ENCODE measurements at places on chromosomes 11 and 22.

DNA sequence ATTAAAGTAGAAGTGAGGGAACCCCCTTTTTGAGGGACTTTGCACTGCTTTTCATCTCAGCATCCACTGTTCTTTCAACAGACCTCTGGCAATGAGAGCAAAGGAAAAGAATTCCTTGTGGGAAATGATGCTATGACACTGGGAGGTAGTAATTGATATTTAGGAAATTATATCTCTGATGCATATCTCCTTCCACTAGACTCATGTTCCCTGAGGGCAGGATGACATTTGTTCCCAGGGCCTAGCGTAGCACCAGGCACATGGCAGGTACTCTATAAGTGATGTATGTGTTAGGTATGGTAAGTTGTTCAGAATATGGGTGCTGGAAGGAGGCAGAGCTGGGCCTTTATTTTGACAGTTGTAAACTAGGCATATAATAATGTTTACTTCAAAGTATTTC lies 142.9 kb downstream of the CCDC81 start:
- no peak for DNase-seq

DNA sequence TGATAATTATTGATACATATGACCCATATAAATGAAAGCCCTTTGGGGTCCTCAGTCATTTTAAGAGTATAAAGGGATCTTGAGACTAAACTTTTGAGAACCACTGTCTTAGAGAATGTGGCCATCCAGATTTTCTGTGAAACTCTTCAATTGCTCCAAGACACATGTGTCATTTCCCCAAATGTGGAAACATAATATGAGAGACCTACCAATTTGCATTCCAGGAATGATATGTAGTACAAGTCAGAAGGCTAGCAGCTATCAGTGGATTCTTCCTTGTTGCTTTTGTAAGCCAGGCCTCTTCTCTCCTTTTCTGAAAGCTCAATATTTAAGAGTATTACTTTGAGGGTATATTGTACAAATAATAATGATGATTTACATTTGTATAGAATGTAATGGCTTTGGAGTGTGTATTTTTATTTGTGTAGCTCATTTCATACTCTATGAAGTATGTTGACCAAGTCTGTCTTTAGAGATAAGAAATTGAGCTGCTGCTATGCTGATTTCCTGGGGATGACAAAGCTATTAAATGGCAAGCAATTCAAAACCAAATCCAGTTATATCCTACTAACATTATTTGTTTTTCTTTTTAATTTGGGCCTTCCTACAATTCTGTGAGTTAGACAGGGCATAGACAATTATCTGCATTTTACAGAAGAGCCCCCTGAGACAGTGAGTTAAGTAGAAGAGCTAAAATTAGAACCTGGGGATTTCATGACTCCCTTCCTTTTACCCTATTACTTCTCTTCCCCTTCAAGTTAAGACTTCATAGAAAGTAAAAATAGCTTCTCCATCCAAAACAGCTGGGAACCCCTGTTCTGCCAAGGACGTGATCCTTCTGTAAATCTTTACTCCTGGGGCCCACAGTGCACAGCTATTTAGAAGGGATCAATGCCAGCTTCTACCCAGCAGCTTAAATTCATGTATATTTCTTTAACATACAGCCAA lies 131.9 kb downstream of the WNT11 start:
- no peak for DNase-seq

GRCh38 chr11:114322934-114323333 lies 26.7 kb downstream of the NNMT start:
- no peak for DNase-seq

DNA sequence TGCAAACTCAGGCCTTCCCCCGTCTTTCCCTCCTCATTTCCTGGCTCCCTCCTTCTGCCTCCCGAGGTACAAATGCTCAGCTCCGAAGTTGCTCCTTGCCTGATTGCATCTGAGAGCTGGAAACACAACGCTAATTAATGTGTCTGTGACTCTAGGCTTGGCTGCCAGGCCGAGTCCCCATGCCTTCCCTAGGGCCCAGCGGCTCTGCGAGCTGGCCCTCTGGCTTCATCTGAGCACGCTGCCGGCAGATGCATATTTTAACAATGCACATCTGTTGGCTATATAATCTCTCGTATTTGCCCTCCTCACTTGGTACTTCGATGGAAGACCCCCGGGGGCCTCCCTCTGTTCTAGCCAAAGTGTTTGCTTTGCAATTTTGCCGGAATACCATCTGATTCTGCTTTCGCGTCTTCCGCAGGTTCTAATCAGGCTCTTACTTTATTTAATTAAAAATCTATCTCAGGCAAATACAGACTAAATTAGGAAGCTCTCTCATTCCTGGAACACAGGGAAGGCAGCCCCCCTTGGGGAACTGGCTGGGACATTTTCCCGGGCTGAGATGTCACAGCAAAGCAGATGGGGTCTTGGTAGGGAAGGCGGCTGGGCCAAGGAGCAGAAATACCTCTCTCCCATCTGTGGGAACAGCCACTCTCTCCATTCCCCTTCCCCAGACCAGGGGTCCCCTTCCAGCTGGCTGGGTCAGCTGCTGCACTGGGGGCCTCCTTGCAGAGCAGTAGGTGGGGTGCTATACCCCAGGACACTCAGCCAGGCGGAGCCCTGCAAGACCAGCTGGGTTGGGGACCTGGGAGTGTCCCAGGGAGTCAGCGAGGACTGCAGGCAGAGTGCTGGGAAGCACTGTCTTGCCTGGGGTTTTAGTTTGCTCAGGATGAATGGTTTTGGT lies 162.8 kb downstream of the ST3GAL4 start:
- DNase-seq, result no peak

DNA sequence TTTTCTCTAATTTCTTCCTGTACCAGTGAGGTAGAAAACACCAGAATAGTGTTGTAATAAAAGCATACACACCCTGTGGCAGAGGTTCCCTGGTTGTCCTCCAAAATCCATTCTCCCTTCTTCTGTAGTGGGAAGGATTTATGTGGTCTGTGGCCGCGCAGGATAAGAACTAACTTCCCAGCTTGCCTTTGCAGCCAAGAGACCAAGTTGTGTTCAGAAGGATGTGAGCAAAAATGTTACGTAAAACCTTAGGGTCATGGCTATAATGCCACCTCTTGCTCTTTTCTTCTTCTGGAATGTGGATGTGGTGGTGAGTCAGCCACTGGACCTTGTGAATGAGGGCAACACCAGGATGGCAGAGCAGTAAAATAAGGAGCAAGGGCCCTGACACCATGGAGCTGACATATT lies 28.4 kb downstream of the CCDC90B start:
- no peak for DNase-seq

- DNase-seq, result no peak
Measured at GRCh38 chr11:61352038-61352437, 9.6 kb downstream of the CYB561A3 start.

GRCh38 chr11:77467993-77468392 lies 5.9 kb downstream of the PAK1 start:
- DNase-seq, result no peak

GRCh38 chr11:130051082-130051481 lies 18.6 kb upstream of the APLP2 start:
- no peak for DNase-seq

GRCh38 chr11:77548552-77549445 lies 41.0 kb upstream of the AQP11 start:
- DNase-seq, result no peak
